ENCODE measurements at places on chromosomes 12 and 14.

DNA sequence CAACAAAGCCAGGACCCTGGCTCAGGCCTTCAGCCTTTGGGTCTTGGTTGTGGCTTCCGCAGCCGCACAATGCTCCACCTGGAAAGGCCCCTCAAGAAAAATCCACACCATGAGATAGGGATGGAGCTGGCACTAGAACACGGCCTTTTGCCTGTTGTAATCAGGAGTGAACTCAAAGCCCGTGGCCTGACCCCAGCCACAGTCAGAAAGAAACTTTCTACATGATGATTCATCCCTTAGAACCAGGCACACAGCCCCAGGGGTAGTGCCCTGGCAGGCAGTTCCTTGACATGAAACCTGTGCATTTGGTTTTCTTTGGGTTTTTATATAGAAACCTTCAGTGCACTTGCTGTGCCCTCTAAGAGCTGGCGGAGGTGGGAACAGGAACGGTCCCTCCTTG is 5.1 kb downstream of the CLMN start:
- DNase-seq = peak; percentile 90

GRCh38 chr14:70897464-70897863 is 9.8 kb upstream of the PCNX1 start:
- no peak for DNase-seq

DNA sequence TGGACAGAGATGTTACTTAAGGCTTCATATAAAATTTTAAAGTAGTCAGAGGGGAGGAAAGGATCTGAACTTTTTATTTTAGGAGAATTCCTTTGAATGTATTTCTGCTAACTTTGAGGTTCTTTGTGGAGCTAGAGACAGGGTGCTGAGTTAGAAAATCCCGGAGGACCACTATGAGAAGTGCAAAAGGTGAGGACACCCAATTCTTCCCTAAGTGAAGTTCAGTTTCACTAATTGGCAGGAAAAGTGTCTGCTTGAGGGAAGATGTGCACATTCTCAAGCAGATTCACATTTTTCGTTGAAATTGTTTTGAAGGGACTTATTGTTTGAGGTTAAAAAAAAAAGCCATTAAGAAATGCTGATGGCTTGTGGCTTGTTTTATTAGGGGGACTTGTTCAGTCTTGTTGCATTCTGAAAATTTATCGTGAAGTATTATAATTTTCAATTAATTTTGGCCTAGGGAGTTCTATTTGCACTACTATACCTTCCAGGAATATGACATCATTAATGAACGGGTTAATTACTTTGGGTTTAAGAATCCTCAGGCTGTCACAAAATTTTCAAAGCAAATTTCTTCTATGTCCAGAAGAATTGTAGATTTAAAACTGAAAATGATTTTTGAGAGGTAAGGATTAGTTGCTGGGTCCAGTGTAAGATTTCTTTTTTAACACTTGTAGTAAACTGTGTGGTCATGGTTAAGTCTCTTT is 1.8 kb downstream of the PCNX1 start:
- DNase-seq = no peak

GRCh38 chr12:131944601-131945251 is 5.0 kb upstream of the EP400 start:
- DNase-seq = no peak

DNA sequence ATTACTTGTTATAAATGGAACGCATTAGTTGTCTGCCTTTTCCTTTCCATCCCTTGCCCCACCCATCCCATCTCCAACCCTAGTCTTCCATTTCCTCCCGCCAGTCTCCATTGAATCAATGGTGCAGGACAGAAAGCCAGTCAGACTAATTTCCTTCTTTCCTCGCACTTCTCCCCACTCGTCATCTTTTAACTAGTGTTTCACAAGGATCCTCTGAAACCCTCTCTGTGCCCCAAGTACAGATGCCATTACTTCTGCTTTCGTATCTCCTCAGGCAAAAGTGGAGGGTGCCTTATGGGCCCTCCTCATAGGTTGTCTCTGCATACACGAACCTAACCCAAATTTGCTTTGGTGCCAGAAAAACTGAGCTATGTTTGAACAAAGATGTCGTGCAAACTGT is 4.2 kb downstream of the DAZAP2 start:
- no peak for DNase-seq

- no peak for DNase-seq
These were observed 74.2 kb downstream of the RBM19 start for GRCh38 chr12:113891739-113892520.

- DNase-seq = no peak
These were observed at the start of gene HSPB8 for GRCh38 chr12:119178544-119179334. HSPB8 (plus strand) TSS chr12:119178931; CDS start chr12:119179313, 382 bp downstream.

DNA sequence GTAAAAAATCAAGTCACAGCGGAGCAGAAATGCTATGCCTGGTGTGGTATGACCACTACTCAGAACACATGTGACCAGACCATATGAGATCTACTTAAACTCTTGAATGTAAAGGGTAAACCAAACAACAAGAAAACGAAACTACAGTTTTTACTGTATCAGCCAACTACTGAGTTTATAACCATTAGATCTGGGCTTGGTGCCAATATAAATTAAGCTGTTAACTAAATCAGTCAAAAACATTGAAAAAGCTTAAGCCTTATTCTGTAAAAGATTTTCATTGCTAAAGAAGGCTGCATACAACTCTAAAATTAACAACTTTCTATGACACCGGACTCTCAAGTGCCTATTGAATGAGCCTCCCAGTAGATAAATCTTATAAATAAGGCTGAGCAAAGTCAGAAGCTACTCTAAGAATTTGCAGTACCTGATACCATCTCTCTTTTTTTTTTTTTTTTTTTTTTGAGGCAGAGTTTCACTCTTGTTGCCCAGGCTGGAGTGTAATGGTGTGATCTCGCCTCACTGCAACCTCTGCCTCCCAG is 35.4 kb downstream of the SPTLC2 start:
- no peak for DNase-seq

DNA sequence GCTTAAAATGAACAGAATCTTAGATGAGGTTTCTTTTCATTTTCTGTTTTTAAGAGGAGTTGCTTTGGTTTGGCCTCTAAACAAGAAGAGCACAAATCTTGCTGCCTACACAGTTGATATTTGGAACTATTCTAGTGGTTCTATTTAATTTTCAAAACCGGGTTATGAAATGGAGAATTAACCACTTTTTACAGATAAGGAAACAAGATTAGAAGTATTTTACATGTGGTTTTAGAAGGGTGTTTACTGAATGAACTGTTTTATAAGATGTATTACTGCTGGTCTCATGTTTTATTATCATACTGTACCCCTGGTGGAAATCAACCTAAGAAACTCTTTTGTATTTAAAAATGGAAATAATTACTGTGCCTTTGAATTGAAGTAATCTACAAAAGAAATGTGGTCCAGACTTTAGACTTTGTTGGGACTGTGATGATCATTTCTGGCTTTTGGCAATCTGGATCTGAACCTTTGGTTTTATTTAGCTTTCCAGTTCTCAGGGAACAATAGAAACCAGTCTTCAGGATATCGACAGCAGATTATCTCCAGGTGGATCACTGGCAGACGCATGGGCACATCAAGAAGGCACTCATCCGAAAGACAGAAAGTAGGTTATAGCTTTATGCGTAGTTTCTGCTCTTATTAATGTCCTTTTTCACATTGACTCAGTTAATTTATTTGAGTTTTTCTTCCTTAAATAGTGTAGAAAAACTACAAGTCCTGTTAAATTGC is 43.2 kb downstream of the TBK1 start:
- DNase-seq = no peak

GRCh38 chr14:73227812-73228781 is 9.2 kb upstream of the PAPLN start:
- no peak for DNase-seq

DNA sequence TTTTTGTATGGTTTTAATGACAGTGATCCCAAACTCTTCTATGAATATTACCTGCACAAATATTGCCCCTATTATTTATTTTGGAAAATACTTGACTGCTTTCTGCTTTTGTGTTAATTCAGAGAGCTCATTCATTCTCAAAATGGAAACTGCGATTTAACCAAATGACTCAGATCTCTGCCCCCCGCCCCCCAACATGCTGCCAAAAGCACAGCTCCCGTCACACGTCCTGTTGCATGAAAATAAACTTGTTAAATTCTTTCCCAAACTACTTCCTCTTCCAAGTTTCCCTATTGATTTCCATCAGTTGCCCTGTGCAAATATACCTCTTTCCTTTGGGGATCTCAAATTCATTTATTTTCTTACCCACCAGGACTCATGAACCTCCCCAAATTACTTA is 18.0 kb upstream of the NRDE2 start:
- no peak for DNase-seq

GRCh38 chr12:12726555-12727093 is 9.5 kb downstream of the CDKN1B start:
- DNase-seq = no peak

DNA sequence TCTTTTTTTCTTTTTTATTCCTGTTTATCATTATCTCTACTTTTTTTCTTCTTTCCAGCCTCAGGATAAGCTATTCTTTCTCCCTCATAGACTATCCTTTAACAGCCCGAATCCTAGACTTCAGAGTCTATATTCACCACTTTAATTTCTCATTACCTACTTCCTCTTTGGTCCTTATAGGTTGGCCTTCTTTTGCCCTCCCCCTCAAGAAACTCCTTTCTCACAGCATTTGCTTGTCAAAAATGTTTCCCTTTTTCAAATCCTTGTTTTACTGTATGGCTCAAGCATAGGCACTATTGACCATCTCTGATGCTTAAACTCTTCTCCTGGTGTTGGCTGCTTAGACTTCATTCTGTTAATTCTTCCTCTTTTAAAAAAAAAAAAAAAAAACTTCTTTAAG is 52.5 kb downstream of the KIAA0586 start:
- DNase-seq = no peak

- no peak for DNase-seq
These were observed 125.5 kb downstream of the ZFP36L1 start for GRCh38 chr14:68667313-68667791.

- DNase-seq = no peak
These were observed 79.6 kb downstream of the ITPK1 start for GRCh38 chr14:93035917-93036651.

DNA sequence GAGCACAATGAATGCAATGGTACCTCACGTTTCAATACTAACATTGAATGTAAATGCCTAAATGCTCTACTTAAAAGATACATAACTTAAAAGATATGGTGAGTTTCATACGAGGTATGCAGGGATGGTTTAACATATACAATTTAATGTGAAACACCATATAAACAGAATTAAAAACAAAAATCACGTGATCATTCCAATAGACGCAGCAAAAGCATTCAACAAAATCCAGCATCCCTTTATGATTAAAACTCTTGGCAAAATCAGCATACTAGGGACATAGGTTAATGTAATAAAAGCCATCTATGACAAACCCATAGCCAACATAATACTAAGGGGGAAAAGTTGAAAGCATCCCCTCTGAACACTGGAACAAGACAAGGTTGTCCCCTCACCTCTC is 845.7 kb downstream of the SLC16A7 start:
- no peak for DNase-seq

DNA sequence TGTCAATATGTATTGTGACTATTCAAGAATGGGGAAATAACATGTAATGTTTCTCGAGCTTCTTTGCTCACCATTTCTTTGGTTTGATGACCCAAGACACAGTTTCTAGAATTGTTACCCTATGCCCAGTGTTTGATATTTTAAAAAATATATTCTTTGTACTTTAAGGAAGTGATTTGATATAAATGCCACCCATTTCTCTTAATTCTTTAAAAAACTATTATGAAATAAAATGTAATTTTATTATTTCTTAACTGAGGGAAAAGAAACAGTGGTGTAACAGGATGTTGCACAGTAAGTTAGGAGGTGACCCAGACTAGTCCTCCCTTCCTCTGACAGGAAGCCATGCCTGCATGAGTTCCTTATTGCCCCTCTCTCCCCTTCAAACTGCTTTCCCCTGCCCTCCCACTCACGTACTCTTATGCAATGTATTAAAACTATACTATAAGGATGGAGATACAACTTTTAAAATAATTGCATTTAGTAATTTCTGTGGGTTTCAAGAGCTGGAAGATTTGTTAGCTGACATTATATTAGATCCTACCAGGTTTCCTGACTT is 279.4 kb downstream of the TMTC2 start:
- DNase-seq = no peak

DNA sequence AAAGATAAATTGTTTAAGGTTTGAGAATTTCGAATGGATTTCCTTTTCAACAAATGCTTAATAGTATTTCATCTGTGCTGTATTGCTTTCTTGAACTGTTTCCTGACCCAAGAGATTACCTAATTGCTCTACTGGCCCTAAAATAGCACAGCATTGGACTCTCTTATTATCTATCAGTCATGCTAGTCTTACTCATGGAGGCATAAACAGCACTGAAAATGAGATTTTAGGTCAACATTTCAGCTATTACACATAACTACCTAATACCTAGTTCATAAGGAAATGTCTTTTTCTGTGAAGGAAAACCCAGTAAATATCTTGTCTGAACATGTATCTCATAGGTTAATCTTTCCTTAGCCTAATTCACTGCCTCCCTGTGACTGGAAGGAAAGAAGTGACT is 4.3 kb upstream of the ABCD2 start:
- DNase-seq = no peak

DNA sequence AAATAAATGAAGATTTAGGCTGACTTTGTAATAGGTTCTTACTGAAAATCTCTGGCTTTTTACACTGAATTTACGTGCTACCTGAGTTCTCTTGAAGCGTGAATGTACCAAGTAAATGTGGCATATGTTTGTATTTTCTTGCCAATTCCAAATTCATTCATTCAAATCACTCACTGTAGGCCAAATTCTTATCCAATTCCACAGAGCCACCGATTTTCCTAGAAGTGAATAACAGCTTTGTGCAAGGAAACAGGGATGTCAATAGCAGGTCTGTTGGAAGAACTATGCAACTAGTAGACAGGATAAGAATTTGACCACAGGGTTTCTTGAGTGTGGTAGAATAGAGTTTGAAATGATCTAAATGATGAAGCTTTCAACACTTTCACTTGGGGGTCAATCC is 86.8 kb downstream of the SOX5 start:
- DNase-seq = no peak

DNA sequence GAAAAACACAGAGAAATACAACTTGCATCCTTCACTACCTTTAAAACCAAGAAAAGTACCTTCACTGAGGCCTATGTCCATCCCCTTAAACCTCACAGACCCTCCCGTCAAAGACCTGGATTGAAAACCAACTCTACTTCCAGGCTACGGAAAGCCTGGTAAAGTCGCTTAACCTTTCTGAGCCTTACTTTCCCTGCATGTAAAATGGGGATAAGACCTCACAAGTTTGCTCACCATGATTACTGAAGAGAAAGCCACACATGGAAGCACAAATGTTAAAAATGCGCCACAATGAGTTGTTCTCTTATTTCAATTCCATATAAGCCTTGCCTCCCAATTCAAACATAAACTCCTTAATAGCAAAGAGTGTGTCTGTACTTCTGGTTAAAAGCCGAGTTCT is 8.4 kb downstream of the ACTN1 start:
- no peak for DNase-seq

DNA sequence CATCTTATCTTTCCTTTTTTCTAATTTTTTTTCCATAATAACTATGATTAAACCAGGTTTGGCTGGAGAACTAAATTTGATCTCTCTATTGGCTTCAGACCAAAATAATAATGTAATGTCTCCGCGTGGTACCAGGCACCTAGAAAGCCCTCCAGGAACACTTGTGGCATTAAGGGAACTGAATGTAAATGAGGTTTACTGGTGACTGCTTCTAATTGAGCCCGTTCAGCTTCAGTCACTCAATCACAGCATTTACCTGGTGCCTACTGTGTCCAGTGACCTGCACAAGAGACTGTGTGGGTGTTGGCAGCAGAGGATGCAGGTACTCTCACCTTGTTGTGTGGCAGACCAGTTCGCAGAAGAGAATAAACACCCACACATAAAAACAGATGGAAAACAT is 302.5 kb downstream of the DPF3 start:
- DNase-seq = no peak

- no peak for DNase-seq
These were observed 55.8 kb downstream of the RAD51B start for GRCh38 chr14:67875175-67876006.

GRCh38 chr12:124393831-124394230 is 98.9 kb downstream of the RFLNA start:
- DNase-seq = no peak

All from RWPE2 (cell line).